Liver (tissue), 10 donors: ENCODE measurements at places on chromosomes 13 and 19. TPM values are rescaled to one million over a fixed set of nuclear protein-coding genes. Genes with fewer than 3 reads are reported as not detected.

Gene FFAR1
- total RNA-seq, result not detected

Gene DCLK1
- 0.33 TPM for total RNA-seq

Gene NXNL1
- not detected for total RNA-seq

Gene PRR36
- not detected for total RNA-seq

Gene ZNF45
- 6.0 TPM for total RNA-seq

Gene LHB
- total RNA-seq, result not detected

Gene ZNF540
- 1.3 TPM for total RNA-seq

Gene ZNF563
- 15.8 TPM for total RNA-seq

DNA sequence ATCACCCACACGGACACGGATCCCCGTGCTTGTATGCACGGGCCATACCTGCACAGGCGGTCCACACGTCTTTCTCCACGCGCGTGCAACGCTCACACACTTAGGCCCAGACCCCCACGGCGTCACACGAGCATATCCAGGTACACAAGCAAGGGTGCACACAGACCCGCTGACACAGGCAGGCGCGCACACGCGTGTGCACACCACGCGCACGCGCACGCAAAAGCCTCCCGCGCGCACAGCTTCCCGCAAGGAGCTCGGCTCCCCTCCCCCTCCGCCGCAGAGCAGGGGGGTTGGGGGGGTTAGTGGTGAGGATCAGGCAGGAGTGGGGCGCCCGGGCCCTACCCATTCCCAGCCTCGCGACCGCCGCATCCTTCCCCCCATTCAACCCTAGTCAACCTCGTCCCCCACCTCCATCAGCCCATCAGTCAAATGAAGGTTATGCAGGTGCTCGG, 407 bp downstream of the RAB3A start:
- no peak for DNase-seq

- no peak for DNase-seq
Observed at GRCh38 chr13:95754069-95754468, 77.1 kb downstream of the DNAJC3 start.

DNA sequence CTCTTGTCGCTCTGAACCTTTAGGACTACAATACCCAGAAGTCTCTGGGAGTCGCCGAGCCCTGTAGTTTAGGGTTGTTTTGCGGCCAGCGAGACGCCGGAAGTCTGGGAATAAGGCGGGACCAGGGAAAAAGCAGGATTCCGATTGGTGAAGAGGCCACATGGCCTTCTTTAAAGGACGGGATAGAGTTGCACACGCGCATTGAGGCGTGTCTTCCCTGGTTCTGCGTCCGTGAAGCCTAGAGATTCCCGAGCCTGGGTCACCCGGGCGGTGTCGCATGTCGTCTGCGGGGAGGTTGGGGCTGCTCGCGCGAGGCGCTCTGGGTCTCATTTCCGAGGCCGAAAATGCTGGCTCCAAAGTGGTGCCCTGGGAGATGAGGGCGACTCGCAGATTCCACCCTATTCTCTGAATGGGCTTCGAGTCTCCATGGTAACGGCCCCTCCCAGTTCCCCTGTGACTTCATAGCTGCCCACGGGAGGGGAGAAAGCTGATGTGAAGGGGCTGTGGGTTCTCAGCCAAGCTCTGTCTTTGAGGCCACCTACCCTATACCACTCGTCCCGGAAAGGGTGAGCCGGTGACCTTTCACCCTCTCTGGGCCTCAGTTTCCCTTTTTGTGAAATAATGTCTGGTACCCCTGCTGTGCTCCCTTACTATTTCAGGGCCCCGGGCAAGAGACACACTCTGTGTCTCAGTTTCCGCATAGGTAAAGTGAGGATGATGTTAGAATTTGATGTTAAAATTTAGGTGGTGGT, 614 bp upstream of the ZSCAN5A start:
- peak; percentile 95 for DNase-seq

DNA sequence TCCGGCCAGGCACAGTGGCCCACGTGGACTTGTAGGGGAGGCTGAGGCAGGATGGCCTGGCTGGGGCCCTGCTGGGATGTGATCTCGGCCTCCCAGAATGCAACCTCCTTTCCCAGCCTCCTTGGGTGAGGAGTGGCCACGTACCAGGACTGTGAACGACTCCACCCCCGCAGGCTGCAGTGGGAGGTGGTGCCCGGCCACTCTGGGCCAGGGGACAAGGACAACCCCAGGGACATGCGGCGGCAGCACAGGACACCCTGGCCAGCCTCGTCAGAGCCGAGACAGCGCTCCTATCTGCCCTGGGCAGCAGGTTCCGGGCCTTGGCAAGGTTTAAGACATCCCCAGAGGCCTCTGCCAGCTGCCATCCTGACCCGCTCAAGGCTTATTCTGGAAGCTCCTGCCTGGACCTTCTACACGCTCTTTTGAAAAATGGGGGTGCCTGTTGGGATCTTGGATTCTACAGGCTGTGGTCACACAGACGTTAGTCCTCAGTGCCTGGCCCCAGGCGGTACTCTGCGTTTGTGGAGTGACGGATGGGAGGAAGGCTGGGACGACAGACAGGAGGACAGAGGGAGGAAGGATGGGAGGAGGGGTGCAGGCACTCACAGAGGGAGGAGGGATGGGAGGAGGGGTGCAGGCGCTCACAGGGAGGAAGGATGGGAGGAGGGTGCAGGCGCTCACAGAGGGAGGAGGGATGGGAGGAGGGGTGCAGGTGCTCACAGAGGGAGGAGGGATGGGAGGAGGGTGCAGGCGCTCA, 19.9 kb upstream of the CACTIN start:
- no peak for DNase-seq

GRCh38 chr13:33787051-33787591, 30.8 kb upstream of the RFC3 start:
- no peak for DNase-seq

GRCh38 chr19:48551437-48552302, at the start of gene SULT2B1:
TSS of gene SULT2B1 (plus strand) at chr19:48552172. CDS start at chr19:48552253, 81 bp downstream.
- no peak for DNase-seq

- no peak for DNase-seq
Observed at GRCh38 chr19:42252365-42253244, 2.3 kb downstream of the ERF start.

GRCh38 chr19:13926715-13927114, 11.5 kb downstream of the PODNL1 start:
- DNase-seq, result no peak

GRCh38 chr13:26019251-26019650, 32.6 kb downstream of the SHISA2 start:
- DNase-seq, result no peak

GRCh38 chr19:8491574-8491973, 10.9 kb downstream of the PRAM1 start:
- DNase-seq, result no peak

- DNase-seq, result peak; percentile 70
Observed at GRCh38 chr19:44718441-44719261, 19.7 kb downstream of the CEACAM16 start.

DNA sequence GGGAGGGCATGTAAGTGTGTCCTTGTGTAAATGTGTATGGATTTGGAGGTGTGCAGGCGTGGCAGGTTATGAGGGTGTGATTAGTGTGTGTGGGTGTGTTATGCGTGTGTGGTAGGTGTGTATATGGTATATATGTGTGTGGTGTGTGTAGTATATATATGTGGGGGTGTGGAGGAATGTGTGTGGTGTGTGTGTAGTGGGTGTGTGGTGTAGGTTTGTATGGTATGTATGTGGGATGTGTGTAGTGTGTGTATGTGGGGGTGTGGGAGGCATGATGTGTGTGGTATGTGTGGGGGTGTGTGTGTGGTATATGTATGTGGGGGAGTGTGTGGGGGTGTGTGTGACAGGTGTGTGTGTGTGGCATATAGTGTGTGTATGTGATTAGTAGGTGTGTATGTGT, 104.2 kb downstream of the SLC7A1 start:
- DNase-seq, result no peak

GRCh38 chr13:75908141-75908540, 272.0 kb downstream of the LMO7 start:
- DNase-seq, result no peak

- DNase-seq, result no peak
Observed at GRCh38 chr19:32567486-32567885, 13.5 kb upstream of the PDCD5 start.

- no peak for DNase-seq
Observed at GRCh38 chr13:108289819-108290218, 20.3 kb downstream of the TNFSF13B start.

DNA sequence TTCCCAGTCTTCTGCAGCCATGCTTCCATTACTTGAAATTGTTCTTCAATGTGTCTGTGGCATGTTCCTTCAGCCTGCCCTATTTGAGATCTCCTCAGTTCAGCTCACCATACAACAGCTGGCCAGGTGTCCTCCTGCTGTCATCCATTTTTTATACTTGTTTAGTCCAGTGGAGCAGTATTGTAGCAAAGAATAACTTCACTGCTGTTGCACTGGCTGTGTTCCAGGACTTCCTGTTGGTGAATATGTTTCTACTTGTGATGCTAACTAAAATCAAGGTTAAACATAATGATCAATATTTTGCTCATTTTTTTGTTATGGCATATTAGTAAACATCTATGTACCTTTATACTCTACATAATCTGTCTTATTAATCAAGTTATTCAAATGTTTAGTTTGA, 1394.1 kb downstream of the PCDH9 start:
- no peak for DNase-seq

DNA sequence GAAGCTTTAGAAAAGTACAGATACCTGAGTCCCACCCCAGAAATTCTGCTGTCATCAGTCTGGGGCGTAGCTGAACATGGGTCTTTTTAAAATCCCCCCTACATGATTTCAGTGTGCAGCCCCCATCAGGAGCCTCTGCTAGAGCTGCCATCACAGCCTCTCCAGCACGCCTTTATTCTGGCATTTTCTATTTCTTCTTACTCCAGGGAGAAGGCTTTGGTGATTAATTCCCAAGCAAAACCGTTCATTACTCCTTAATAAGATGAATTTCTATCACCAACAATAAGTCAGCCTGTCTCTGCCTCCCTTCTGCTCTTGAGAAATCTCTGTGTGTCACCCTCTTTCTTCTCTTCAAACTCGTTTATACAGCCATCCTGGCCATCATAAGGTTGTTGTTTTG, 160.3 kb downstream of the KATNAL1 start:
- DNase-seq, result no peak

DNA sequence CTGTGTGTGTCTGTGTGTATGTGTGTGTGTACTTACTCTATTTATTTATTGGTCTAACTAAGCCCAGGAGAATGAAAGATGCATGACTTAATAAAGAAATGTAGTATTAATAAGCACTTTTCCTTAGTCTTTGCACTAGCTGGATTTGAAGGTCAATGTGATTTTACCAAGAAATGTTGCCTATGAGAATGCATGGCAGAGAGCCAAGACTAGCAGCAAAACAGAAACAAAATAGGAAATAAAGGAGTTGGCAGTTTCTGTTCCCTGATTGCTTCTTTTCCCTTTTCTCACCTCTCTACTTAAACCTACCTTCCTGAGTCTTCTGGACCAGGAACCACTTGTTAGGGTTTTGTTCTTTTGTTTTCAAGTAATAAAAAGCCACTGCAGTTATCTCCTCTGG, 286.1 kb downstream of the KCTD12 start:
- DNase-seq, result no peak

DNA sequence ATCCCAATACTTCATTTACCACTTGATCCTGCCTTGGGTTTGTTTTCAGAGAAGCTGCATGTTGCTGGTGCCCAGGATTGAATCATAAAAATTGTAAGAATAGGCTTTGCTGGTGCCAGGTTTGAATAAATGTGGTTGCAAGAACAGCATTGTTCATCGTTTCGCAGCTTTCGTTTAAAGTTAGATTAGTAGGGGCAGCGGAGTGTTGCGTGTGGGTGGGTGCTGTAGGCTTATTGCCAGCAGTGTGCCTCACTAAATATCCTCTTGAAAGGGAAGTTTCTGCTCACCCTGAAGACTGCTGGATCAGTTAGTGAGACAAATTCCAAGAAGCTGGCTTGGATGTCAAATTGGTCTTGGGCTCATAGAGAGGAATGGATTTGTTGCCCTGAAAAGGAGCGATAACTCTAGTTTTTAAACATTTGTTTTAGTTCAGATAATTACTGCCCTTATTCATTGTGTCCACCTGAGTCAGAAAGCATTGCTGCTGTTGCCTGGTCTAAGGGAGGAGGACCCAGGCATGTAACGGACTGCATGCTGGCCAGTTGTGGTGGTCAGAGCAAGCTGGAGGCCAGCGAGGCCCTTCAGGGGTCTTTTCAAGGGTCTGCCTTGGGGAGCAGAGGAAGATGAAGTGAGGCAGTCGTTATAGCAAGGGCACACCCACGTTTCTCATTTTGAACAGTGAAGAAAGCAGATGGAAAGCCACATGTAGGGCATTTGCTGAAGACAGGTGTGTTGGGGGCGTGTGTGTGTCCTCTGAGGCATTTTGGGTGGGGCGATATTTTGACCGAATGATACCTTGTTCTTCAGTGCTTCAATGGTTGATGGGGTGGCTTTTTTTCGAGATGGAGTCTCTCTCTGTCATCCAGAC, 8.5 kb downstream of the ILF3 start:
- DNase-seq, result no peak

- DNase-seq, result no peak
Observed at GRCh38 chr13:34011552-34012085, 193.7 kb downstream of the RFC3 start.

DNA sequence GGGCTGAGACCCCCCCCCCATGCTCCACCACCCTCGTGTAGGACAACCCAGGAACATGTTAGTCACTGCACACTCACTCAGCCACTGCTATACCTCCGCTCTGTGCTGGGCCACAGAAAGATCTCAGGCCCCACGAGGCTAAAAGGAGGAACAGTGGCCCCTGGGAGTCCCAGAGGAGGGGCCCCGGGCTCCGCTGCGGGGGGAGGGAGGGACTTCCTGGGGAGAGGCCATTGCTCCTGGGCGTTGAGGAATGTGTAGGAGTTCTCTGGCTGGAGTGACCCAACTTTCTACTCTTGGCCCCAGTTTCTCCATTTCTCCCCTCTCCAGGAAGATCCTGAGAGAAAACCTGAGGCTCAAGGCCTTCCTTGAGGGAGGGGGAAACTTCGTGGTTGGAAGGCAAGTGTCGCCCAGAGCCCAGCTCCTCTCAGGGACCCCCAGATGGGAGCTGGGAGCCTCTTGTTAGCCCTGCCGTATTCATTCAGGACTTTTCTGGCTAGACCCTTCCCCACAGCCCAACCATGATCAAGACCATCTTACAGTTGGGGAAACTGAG, 13.6 kb downstream of the ONECUT3 start:
- no peak for DNase-seq

GRCh38 chr19:49382639-49383038, 5.4 kb upstream of the KASH5 start:
- no peak for DNase-seq
